ENCODE measurements at places on chromosomes 1 and 21.

- no peak for DNase-seq
Observed at GRCh38 chr1:119032986-119033385, 44.8 kb upstream of the TBX15 start.

DNA sequence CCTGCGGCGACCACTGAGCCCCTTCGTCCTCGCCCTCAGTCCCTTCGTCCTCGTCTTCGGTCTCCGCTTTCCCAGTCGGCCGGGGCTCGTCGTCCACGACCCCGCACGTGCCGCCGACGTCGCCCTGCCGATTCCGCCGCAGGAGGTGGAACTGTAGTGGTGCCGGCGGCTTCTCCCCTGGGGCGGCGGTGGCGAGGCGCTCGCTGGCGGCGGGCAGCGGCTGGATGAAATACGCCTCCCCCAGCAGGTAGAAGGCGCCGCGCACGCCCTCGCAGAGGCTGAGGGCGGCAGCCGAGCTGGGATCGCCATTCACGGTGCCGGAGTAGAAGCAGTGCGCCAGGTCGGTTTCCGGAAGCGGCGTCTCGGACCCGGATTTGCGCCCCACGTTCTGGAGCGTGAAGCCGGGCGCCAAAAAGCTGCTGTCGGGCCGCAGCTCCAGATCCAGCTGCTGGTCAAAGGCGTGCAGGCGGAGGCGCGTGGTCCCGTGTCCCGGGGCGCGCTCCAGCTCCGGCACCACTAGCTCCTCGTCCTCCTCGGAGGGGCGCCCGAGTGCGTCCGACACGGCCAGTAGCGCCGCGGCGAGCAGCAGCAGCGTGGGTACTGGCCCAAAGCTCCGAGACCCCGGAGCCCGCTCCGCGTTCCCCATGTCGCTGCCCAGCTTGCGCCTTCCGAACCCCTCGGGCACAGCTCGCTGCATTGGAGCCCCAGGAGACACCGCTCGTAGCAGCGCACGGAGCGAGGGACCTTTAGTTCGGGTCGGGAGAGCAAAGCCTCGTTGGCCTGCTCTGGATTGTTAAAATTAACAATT lies 747 bp downstream of the ADAMTS1 start:
- no peak for DNase-seq

DNA sequence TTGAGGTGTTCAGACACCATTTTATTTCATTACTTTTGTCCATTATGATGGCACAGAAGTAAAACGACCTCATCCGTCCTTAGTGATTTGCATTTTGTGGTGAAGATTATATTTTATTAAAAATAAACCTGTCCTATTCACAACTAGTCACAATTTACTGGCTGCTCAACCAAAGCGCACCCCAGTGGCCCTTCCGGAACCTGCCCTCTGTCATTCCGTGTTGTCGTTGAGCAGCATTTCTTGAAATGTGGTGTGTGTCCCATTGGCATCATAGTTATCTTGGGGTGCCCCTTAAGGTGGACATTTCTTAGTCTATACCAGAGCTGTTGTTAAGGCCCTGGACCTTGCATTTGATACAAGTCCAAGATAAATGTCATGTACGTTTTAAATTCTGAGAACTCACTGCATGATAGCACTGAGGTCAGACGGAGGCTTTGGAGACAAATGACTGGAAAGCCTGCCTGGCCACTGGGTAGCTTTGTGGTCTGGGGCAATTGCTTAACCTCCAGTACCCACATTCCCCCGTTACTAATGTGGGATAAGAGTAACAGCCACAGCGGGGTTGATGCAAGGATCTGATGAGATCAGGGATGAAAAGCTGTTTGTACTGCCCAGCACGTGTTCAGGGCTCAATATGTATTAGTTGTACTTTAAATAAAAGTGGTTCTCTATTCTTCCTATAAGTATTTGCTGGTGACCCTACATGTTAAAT lies 36.2 kb downstream of the BACH1 start:
- DNase-seq = no peak

DNA sequence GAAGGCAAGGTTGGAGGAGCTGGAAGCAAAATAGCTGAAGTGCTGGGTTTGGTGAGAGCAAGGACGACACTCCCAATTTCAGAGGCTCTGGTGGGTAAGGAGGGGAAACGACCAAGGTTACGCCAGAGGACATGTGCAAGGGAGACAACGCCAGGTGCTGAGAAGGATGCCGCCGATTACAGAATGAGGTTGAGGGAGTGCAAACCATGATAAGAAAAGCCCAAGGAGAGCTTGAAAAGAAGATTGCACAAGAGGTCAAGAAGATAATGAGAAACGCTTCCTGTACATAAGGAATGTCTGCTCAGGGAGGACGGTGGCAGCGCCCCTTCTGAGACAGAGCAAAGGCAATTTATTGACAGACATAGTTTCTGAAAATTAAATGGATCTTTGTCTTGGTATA lies 382.0 kb upstream of the PROX1 start:
- DNase-seq = no peak
